Stimulated activated CD4-positive, alpha-beta T cell treated with anti-CD3 and anti-CD28 coated beads, Interleukin-12 subunit alpha, Interleukin-12 subunit beta, amount 100 ng/mL, for 4 hours (primary cell): ENCODE measurements at places on chromosomes 7 and 10.

DNA sequence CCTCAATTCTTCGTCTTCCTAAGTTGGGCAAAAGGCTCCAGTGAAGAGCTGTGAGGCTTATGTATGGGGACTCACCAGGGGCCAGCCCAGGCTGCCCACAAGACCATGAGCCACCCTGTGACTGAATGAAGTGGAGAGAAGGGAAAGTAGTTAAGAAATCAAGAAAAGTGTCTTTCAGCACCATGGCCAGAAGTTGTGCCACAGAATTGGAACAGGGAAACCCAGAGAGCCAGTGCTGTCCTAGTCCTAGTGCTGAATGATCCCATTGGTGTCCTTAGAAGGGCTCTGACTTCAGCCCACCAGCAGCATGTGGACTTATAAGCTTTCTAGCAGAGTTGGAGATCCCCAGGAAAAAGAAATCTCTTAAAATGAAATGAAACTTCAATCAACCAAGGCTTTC, 37.0 kb upstream of the CCSER2 start:
- DNase-seq: no peak

GRCh38 chr10:103709341-103709920, 145.9 kb downstream of the SH3PXD2A start:
- DNase-seq: no peak

DNA sequence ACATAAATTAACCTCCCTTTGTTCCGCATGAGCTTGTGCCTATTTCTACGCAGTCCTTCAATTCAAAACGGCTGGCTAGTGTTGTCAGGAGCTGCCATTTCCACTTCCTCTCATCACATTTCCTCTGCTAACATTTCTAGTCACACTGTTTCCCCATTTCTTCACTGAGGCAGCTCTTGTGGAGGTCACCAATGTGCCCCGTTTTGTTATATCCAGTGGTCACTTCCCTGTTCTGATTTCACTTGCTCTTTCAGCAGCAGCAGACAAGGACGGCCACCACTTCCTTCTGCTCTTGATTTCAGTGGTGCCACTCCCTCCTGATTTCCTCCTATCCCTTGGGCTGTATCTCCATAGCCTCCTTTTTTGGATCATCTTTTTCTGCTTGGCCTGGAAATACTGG, 64.8 kb upstream of the SEC61G start:
- DNase-seq: no peak

GRCh38 chr10:44032216-44032615, 352.7 kb downstream of the CXCL12 start:
- DNase-seq: no peak

GRCh38 chr10:44196008-44196320, 188.9 kb downstream of the CXCL12 start:
- DNase-seq: no peak

DNA sequence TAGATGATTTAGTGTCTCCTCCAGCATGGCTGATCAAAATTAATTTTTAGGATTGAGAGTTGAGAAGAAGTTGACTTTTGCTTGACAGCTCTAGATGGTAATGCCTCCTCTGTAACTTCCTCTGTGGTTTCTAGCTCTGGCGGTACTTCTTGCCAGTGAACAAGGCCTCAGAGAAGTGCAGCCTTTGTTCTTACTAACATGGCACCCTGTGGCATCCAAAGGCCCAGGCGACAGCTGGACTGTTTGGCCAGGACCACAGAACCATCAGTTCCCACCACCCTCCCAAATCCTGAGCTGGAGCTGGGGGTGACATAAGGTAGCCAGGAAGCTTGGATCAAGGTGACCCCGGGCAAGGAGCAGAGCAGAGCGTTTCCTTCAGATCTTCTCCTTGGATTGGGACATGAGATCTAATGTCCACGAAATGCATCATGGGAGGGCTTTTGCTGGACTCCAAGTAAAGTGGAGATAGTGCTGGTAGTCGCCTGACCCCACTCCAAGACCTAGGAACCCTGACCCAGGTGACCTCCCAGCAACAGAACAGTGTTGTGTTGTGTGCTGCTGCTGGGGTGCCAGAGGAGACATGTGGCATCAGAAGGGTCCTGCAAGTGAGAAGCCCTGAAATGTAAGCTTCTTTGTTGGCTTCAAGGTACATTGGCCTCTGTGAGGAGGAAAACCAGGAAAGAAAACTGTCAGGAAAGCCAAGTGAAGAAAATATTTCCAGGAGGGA, 41.8 kb downstream of the APBB1IP start:
- no peak for DNase-seq

GRCh38 chr7:132446260-132446659, 130.0 kb downstream of the PLXNA4 start:
- no peak for DNase-seq

DNA sequence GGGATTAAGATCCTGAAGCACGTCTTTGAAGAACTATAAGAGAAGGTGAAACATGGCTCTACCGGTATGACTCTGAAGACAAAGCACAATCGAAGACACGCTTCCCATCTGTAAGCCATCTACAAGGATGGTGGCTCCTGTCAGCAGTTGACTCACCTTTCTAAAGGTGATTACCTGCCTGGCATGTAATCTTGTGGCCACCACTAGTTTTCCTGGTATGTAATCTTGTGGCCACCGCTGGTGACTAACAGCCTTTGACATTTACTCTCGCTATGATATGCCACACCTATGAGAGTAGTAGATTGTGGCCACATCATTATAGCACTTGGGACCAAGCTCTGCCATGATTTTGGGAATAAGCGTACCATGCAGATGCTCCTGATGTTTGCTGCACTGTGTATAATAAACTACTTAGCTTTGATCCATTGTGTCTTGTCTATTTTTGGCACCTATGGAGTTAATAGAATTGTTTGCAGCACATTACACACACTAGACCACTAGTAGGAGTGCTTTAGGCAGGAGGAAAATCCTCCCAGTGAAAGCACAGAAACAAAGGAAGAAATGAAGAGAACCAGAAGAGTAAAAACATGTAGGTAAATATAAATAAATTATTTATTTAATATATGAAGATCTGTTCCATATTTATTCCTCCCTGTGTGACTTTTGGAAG, 59.8 kb downstream of the VAX1 start:
- no peak for DNase-seq

DNA sequence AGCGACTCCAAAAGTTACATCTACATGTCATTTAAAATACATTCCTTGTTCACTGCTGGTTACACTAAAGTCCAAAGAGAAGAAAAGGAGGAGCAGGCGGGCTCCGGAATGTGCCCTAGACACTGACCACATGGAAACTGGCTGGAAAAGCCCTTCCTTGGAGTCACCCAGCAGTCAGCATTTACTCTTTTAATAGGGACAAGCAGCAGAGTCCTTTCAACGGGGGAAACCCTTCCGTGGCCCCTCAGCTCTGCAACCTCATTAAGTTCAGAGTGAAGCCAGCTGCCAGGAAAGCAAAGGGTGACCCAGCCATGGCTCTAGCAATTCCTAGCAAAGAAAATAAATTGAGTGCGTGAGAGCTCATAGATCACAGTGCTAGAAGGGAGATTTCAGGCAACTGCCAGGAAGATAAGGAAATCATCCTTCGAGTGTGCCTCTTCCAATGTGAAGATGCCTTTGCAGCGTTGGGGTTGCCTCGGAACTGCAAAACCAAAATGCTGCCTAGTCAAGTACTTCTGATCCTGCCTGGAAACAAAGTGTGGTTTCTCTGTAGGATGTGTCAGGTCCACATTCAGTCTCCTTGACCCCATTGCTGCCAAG, 101.6 kb downstream of the SORBS1 start:
- DNase-seq: no peak

- no peak for DNase-seq
Measured at GRCh38 chr7:155986497-155987160, 174.4 kb upstream of the SHH start.

DNA sequence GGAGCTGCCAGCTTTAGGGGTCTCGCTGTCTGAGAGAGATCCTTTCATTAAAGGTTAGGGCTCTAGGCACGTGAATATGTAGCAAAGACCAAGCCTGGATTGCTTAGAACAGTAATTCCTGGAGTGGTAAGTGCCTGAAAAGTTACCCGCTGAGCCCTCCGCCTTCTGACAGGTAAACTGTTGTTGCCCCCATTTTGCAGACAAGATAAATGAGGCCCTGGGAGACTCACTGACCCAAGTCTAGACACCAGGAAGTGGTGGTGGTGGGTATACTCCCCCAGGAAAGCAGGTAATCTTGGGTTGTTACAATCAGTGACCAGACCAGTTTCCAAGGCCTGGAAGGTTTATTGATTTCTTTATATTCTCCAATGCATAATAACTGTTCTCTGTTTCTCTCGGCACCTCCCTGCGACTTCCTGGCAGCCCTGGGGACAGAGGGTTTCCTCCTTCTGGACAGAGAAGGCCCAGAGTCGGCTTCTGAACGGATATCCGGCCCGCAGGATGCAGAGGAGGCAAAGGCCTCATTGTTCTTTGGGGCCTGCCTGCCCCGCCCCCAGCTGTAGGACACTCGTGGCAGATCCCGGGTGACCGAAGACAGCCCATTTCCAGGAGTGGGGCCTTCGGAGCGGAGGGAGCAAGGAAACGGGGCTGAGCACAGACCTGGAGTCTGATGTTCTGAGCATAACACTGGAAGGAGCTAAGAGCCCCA, 1.3 kb upstream of the GRK5 start:
- DNase-seq: peak; percentile 34

- DNase-seq: no peak
Measured at GRCh38 chr7:110534241-110534931, 556.5 kb upstream of the LRRN3 start.

DNA sequence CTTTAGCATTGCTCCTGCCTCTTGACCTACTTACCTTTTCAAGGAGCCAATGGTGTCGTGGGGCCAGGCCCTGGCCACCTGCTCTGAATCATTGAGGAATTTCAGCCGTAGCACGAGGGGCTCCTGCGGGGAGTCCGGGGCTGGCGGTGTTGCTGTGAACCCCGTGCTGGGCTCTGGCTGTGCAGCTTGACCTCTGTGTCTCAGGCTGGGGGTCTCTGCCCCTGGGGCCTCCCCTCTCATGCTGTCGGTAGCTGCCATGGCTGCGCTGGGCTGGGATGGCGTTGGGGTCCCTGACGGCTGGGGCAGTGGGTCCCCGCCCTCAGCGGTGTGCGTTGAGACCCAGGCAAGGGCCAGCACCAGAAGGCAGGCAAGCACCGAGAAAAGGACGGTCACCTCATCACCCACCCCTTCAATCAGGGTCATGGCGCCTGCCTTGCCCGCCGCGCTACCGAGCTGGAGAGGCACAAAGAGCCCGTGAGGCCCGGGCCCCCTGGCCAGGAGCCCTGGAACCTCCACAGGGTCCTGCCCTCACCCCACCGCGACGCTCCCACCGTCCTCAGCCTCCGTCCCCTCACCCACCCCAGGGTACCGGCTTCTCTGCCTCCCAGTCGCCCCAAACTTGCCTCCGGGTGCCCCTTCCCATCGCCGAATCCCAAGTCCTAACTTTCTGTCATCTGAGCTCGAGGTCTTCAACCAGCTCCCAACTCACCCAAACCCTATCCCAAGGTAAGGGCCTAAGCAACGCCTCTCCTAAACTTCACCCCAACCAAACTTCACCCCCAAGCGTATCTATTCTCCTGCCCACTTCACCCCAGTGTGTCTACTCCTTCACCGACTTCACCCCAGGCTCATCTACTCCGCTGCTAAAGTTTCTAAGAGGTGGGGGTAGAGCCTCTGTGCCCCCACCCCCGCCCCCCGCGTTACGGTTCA, 887 bp downstream of the TMUB1 start:
- DNase-seq: no peak

- DNase-seq: no peak
Measured at GRCh38 chr10:17854044-17854652, 45.0 kb downstream of the MRC1 start.

DNA sequence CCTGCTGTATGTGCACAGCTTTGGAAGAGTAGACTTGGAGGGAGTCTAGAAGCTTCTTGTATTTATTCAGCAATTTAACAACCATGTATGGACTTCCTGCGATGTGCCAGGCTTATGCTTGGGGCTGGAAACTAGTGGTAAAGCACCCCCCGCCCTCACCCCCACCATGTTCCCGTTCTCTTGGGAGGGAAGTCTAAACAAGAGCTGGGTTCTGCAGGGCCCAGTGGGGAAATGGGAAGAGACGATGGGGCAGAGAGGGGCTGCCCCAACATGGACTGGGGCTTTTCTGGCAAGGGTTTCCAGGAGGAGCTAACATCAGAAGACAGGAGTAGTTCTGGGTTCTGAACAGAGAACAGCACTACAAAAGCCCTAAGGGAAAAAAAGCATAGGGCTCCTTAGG, 8.0 kb downstream of the RASSF4 start:
- DNase-seq: no peak

DNA sequence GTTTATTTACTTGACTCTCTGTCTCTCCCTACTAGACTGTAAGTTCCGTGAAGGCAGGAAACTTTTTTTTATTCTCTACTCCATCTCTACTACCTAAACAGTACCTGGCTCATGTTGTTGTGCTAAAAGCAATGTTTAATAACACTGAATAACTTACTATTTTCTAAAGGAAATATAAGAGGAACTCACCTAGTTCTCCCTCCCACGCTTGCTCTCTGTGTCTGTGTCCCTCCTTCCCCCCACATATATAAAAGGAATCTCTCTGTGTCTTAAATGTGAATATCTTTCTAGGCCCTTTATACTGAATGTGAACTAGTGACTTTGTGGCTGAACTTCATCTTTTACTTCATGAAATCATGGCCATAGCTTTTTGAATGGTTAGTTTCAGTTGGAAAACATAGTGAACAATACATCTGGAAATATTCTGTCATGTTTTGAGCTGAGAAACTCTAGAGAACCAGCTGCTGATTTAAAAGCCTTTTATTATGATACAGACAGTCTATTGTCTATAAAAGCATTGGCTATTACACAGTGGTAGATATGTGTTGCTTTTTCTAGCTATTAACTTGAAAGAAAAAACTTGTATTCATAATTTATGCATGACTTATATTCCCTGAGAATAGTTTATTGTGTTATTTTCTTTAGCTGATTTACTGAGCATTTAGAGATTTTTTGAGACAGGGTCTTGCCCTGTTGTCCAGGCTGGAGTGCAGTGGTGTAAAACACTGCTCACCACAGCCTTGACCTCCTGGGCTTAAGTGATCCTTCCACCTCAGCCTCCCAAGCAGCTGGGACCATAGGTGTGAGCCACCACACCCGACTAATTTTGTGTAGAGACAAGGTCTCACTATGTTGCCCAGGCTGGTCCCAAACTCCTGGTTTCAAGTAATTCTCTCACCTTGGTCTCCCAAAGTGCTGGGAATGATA, 42.5 kb downstream of the VCL start:
- no peak for DNase-seq

- no peak for DNase-seq
Measured at GRCh38 chr10:119640875-119641526, 10.2 kb upstream of the BAG3 start.
